A375 (cell line): ENCODE measurements at places on chromosomes 2 and 18. TPM values are rescaled to one million over a fixed set of nuclear protein-coding genes. Genes with fewer than 3 reads are reported as not detected.

DCDC2C gene
- total RNA-seq, result not detected in 2 replicates

SERPINB13 gene
- not detected in 2 replicates for total RNA-seq

COL4A4 gene
- total RNA-seq, result 0.05 and 0.11 TPM in 2 replicates

SALL3 gene
- not detected in 2 replicates for total RNA-seq

FOXD4L1 gene
- total RNA-seq, result 0.08 and 0.19 TPM in 2 replicates

ASXL2 gene
- total RNA-seq, result 13.3 and 17.0 TPM in 2 replicates

TMEM178A gene
- total RNA-seq, result 0.38 TPM in 1 of 2 replicates, not detected in the other

PRLH gene
- not detected in 2 replicates for total RNA-seq

CFAP65 gene
- total RNA-seq, result 0.08 TPM in 1 of 2 replicates, not detected in the other

SLC9A4 gene
- not detected in 2 replicates for total RNA-seq

TWIST2 gene
- total RNA-seq, result 13.7 and 15.9 TPM in 2 replicates

AQP12B gene
- not detected in 2 replicates for total RNA-seq

GNLY gene
- total RNA-seq, result not detected in 2 replicates

CDH19 gene
- total RNA-seq, result 11.5 and 15.8 TPM in 2 replicates

CYRIA gene
- total RNA-seq, result 0.30 and 0.53 TPM in 2 replicates

PLGLB2 gene
- total RNA-seq, result 0.30 and 0.74 TPM in 2 replicates

DUSP19 gene
- total RNA-seq, result 0.68 and 1.5 TPM in 2 replicates

CCDC85A gene
- total RNA-seq, result 0.08 TPM in 1 of 2 replicates, not detected in the other

SPR gene
- 36.2 and 36.9 TPM in 2 replicates for total RNA-seq

IL36A gene
- total RNA-seq, result not detected in 2 replicates

RPRM gene
- 0.75 and 1.8 TPM in 2 replicates for total RNA-seq

DPP4 gene
- 0.05 TPM in 1 of 2 replicates, not detected in the other for total RNA-seq

ERFE gene
- 11.2 and 14.8 TPM in 2 replicates for total RNA-seq

SPDYA gene
- total RNA-seq, result 0.49 and 1.6 TPM in 2 replicates

PSMA8 gene
- total RNA-seq, result not detected in 2 replicates

KCNG2 gene
- total RNA-seq, result not detected in 2 replicates

GALNT3 gene
- total RNA-seq, result not detected in 2 replicates

PRKAG3 gene
- total RNA-seq, result not detected in 2 replicates

SERPINB5 gene
- total RNA-seq, result 0.15 and 0.45 TPM in 2 replicates

NTSR2 gene
- total RNA-seq, result not detected in 2 replicates

ZEB2 gene
- 29.1 and 30.3 TPM in 2 replicates for total RNA-seq

ITGB6 gene
- 0.11 TPM in 1 of 2 replicates, not detected in the other for total RNA-seq

CABYR gene
- 4.1 and 4.5 TPM in 2 replicates for total RNA-seq

PID1 gene
- 0.45 and 0.72 TPM in 2 replicates for total RNA-seq

LRP1B gene
- total RNA-seq, result 1.3 and 2.2 TPM in 2 replicates

ABCB11 gene
- total RNA-seq, result not detected in 2 replicates

HJURP gene
- 32.4 and 43.8 TPM in 2 replicates for total RNA-seq

DYNAP gene
- total RNA-seq, result not detected in 2 replicates

ZNF532 gene
- total RNA-seq, result 26.9 and 29.3 TPM in 2 replicates

NXPH2 gene
- total RNA-seq, result 0.42 TPM in 1 of 2 replicates, not detected in the other

CAPN14 gene
- 0.88 and 0.98 TPM in 2 replicates for total RNA-seq

LAMA3 gene
- total RNA-seq, result 0.98 and 1.1 TPM in 2 replicates

ALPG gene
- total RNA-seq, result not detected in 2 replicates

ACTR2 gene
- total RNA-seq, result 41.8 and 46.2 TPM in 2 replicates

PARD3B gene
- total RNA-seq, result 2.6 and 4.5 TPM in 2 replicates

RBKS gene
- 1.2 TPM in 2 replicates for total RNA-seq

FAHD2B gene
- total RNA-seq, result 11.7 and 12.0 TPM in 2 replicates

TNS1 gene
- 0.50 and 1.7 TPM in 2 replicates for total RNA-seq

SNTG2 gene
- total RNA-seq, result not detected in 2 replicates

ADD2 gene
- total RNA-seq, result 11.0 and 20.1 TPM in 2 replicates

NDC80 gene
- total RNA-seq, result 32.6 and 33.5 TPM in 2 replicates

ACTR1B gene
- 34.1 and 45.7 TPM in 2 replicates for total RNA-seq

ALLC gene
- total RNA-seq, result 0.41 TPM in 1 of 2 replicates, not detected in the other

RAB6D gene
- not detected in 2 replicates for total RNA-seq
